Vein endothelial cell (primary cell): ENCODE measurements at places on chromosomes 11 and 22. TPM values are rescaled to one million over a fixed set of nuclear protein-coding genes. Genes with fewer than 3 reads are reported as not detected.

Gene GGTLC3
- not detected in 2 replicates for total RNA-seq

Gene APOA4
- not detected in 2 replicates for total RNA-seq

Gene OR51I1
- not detected in 2 replicates for total RNA-seq

Gene PKP3
- 0.65 and 0.86 TPM in 2 replicates for total RNA-seq
